ENCODE measurements at places on chromosomes 3 and 15.

DNA sequence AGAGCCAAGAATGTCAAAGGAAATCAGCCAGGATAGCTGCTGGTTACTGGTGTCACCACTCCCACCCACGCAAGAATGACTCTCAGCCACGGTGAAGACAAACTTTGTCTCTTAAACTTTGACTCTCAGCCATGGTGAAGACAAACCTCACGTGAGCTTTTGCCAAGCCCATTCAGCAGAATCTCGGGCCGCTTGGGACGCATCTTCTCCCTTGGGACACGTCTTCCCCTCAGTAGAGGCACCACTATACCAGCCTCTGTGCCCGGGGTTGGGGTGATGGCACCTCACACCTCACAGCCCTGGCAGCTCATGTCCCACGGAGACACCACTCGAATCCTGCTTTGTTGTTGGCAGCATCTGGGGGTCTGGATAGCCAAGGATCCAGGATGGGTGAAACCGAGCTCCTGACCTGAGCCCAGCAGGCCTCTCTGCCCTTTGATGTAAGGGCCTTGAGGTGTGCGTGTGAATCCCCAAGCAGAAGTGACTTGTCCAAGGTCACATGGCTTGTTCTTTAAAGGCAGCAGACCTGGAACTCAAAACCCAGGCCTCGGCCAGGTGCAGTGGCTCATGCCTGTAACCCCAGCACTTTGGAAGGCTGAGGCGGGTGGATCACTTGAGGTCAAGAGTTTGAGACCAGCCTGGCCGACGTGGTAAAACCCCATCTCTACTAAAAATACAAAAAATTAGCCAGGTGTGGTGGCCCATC, 21.8 kb downstream of the RBPMS2 start:
- DNase-seq: no peak

DNA sequence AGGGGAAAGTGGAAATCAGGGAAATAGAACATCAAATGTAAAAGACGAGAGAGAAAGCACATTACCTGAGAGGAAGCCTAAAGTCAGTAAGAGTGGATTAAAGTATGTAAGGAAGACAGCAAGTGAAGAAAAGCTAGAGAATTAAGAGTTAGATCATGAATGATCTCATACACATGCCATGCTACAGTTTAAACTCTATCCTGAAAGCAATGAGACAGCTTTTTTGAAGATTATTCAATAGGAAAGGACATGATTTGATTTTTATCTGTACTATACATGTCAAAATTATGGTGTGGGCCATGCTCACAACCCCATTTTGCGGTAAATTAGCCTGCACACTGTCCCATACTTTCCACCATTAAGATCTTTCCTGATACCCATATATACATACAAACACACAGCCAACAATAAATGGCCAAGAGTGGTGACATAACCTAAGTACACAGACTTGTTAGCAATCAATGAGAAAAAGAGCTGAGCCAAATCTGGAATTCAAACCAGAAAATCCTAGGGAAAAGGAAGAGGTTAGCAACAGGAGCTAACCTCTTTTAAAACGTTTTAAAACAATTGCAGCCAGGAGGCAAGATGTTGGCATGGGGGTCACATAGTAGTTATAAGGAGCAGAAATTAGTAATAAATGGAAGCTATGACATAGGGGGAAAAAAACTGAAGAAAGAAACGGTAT, 4.5 kb downstream of the MYO9A start:
- DNase-seq: no peak

GRCh38 chr3:195150181-195151118, 120.5 kb downstream of the XXYLT1 start:
- no peak for DNase-seq

DNA sequence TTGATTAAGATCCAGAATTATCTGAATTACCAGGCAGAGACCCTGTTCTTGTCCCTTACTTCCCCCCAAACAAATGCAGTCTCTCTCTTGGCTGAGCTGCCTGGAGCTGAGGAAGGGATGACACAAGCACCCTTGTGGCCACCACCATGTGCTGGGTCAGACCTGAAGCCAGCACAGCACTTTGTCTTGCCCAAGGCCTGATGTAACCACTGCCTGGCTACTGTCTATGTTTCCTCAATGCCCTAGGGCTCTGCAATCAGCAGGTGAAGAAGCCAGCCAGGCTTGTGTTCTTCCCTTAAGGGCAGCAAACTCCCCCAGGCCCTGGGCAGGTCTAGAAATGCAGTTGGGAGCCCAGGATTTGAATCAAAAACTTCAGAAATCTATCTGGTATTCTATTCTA, 15.8 kb upstream of the CASR start:
- no peak for DNase-seq

DNA sequence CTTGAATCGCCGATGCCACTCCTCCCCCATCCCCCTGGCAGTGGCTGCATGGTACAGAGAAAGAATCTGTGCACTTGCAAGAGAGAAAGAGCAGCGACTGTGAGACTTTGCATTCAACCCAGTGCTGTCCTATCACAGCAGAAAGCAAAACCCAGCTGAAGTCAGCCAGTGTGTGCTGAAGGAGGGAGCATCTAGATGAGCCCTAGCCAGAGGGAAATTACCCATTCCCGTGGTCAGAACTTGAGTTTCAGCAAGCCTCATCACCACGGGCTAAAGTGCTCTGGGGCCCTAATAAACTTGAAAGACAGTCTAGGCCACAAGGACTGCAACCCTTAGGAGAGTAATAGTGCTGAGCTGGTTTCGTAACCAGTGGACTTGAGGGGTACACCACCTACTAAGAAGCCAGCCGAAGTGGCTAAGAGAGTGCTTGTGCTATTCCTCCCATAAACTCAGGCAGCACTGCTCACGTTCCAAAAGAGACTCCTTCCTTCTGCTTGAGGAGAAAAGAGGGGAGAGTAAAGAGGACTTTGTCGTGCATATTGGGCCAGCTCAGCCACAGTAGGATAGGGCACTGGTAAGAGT, 15.2 kb upstream of the PIK3R4 start:
- DNase-seq: no peak

DNA sequence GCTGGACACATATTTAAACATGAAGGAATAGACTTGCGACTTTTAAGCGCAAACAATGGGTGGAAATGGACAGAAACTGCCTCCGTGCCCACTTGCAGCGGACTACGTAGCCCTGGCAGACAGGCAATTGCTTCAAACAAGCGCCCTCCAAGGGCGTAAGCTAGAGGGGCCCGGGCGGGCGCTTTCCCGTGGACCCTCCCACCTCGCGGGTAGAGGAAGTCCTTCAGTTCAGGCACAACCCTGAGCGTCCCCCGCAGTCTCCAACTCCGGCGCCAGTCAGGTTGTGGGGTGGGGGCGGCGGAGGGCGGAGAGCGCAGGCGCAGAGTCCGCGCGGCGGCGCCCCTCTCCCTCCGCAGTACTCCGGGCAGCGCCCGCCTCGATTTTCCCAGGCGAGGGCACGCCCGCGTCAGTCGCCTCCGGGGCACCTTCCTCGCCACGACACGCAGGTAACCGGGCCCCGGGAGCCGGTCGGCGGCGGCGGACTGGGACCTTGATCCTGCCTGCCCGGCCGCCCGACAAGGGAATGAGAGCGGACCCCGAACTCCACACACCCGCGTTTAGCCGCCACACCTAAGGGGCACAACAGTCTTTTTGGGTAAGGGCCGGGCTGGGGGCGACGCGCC, at the start of gene SLC35G2:
SLC35G2 (plus strand) TSS at position 358 of the 623 bp plus-strand sequence. CDS start 35,335 bp downstream, outside the sequence.
- no peak for DNase-seq

GRCh38 chr3:168933614-168934013, 729.9 kb downstream of the MECOM start:
- no peak for DNase-seq

GRCh38 chr3:30141178-30141581, 465.2 kb upstream of the TGFBR2 start:
- no peak for DNase-seq

- no peak for DNase-seq
Observed at GRCh38 chr15:59304034-59304795, 68.5 kb downstream of the MYO1E start.

DNA sequence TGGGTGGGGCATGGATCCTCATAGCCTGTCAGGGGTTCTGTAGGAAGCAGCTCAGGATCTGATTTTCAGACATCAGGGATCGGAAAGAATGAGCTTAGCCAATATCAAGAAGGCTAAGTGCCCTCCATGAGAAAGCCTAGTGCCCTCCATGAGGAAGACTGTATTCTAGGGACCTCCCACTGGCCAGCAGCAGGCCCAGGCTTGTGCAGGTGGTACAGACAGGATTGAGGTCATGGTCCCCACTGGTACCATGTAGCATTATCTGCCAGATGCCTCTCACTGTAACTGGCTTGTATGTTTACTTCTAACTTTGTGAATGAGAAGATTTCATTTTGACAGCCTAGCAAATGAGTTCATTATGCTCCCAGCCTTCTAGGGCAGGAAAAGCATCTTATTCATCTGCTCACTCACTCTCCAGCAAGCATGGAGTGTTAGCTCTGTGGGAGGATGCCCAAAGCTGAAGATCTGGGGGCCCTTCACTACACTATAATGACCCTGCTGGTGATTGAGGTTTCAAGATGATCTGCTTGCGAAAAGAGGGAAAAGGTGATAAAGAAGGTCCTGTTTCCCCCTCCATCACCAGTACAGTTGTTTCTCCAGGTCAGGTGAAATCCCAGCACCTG, 7.5 kb downstream of the EPHB1 start:
- no peak for DNase-seq

DNA sequence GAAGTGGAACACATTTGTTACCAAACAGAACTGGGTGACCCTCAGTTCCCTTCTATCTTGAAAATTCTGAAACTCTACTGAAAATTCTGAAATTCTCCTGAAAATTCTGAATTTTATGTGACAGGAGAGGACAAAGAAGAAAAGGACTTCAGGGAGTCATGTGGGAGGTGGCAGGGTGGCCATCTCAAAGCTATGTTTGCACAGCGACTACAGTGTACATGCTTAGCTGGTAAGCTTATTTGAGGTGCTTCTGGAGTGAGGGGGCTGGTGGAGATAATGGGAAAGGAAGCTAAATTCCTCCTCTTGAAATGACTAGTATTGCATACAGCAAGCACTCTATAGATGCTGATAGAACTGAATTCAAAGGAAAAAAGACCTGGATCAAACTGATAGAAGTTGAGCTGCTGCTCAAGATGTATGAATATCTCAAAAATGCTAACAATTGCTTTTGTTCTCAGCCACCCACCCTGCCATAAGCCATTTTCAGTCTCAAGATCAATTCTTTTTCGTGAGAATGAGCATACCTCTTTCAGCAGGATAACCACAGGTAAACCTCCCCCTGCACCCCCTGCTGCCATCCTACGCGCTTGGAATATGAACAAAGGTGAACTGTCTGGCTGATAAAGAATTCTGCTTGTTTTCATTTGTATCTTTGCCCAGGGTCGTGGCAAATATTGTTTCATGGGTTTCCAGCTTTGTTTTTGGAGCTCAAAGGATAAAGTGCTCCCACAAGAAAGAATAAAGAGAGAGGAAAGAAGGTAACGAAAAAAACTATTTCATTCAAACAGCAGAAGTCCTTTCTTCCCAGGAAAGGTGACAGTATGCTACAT, 16.6 kb upstream of the ARHGEF3 start:
- no peak for DNase-seq

DNA sequence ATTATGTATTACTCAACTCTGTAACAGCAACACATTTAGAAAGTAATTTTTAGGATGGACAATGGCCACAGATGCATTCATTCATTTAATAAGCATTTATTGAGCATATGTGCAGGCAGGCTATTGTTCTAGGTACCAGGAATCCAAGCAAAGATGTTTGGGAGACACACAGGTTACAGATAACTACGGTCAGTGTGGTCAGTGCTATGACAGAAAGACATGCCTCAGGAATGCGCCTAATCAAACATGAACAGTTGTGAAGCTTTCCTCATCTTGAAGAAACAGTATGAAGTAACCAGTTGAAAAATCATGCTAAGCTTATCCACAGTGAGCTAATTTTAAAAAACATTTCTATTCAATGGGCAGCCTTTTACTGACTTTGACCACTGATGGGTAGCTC, 155.4 kb upstream of the CCDC54 start:
- no peak for DNase-seq

DNA sequence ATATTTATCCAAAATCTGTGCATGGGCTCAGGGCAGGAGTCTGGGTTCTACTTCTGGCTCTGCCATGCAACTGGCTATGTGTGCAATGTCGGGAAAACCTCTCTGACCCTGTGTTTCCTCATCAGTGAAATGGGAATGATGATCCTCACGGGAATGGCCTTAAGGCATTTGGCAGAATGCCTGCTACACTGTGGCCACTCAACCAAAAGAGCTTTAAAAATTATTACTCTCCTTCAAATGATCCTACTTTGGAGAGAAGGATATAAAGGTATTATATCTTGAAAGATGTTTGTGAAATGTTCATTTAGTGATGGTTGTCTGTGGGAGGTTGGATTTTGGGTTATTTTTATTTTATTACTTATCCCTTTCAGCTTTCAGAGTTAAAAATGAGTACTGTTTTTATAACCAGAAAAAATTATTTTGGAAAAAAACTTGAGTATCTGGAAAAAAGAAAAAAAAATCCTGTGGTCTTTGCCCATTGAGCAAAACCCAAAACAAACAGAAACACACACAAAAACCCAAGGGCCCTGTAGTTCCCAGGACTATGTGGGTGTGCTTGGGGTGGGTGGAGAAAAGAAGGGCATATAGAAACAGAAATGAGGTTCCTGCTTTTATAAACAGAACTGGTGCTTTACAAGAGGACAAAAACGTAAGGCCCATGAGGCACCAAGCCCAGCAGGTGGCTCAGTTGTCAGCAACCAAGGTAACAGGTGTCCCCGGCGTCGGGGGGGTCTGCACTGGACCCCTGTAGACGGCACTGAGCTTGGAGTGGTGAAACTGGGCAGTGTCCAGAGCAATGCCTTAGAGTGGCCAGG, 22.0 kb downstream of the RGMA start:
- DNase-seq: no peak

DNA sequence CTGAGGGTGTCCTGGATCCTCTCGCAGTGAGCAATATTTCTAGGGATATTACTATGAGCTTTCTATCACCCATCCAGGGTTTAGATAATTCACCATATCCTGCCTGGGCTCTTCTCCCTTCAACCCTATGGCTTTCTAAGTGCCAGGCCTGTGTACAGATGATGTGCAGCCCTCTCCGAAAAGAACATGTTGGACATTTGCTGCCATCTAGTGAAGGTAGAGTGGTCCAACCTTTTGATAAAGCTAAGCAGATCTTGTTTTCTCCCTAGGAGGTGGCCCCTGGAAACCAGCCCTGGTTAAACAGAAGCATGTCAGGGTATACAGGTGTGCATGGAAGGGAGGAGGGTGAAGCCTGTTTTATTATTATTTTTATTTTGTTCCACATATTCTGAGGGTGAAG, 27.9 kb upstream of the SCN10A start:
- no peak for DNase-seq

DNA sequence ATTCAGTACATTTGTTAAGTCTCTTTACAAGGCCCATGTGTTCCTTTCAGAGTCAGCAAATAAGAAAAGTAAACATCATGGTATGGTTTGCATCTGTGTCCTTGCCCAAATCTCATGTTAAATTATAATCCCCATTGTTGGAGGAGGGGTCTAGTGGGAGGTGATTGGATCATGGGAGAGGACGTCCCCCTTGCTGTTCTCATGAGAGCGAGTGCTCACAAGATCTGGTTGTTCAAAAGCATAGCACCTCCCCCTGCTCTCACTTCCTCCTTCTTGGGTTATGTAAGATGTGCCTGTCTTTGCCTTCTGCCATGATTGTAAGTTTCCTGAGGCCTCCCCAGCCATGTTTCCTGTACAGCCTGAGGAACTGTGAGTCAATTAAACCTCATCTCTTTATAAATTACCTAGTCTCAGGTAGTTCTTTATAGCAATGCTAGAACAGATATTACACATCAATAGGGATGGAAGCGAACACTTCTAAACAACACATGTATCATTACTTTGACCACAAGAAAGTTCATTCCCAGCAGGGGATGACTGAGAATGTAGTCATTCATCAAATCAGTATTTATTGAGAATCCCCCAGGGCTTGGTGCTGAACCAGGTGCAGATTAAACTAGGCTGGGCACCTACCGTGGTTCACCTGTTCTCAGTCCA, 4.1 kb downstream of the EFCAB12 start:
- no peak for DNase-seq
